ENCODE measurements at places on chromosomes 6 and 20.

- DNase-seq: no peak
Observed at GRCh38 chr6:2956930-2957685, 14.3 kb downstream of the SERPINB6 start.

GRCh38 chr20:6622041-6622440, 145.4 kb upstream of the BMP2 start:
- no peak for DNase-seq

DNA sequence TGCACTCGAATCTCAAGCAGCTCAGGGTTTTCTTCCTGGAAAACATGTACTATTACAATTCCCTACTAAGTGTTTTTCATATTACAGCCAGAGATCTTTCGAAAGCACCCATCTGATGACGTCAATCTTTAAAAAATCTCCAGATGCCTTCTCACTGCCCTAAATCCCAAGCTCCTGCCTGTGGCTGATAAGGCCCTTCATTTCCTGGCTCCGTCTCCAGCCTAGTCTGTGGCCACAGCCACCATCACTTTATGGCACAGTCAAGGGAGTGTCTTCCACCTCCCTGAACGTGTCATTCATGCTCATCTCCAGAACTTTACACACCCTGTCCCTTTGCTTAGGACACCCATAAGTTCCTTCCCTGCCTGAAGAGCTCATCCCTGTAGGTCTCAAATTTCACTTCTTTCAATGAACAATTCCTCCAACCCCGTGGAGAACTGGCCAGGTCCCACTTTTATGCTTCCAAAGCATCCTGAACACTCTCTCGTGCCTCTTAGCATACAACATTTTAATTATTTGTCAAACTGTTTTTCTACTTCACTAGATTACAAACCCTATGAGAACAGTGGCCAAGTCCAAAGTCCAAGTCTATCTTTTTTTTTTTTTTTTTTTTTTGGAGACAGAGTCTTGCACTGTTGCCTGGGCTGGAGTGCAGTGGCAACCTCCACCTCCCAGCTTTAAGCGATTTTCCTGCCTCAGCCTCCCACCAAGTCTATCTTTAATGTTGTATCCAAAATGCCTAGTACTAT, 106.1 kb upstream of the AGPAT4 start:
- no peak for DNase-seq

GRCh38 chr6:16731478-16732051, 29.7 kb downstream of the ATXN1 start:
- no peak for DNase-seq

DNA sequence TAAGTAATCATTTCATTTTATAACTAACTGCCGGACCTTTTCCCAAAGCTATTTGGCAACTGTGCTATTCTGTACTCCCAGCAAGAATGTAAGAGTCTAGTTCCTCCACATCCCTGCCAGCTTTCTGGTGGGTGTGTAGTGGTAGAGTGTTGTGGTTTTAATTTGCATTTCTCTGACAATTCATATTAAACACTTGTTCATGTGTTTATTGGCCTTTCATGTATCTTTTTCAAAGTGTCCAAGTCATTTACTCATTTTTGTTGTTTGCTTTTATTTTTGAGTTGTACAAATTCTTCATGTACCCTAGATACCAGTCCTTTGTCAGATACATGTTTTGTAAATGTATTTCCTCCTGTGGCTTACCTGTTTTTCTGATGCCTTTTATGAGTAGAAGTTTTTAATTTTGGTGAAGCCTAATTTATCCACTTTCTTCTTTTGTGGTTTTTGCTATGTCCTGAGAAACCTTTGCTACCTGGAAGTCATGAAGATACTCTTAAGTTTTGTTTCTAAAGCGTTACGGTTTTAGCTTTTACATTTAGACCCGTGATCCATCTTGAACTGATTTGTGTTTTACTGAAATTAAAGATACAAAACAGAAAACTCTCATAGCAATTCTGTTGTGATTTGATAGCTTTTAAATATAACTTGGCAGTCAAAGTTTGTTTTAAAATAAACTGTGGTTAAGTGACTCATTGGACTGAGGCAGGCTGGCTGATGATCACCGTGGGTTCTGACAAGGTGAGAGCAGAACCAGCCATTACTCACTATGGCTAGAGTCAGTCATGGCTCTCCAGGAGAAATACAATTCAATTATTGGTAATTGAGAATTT, 8.0 kb downstream of the MYLIP start:
- no peak for DNase-seq

Measured in neuronal stem cell (in vitro differentiated cells).